ENCODE measurements at places on chromosomes 1 and 21.

GRCh38 chr21:26669215-26669764, 96.2 kb upstream of the CYYR1 start:
- DNase-seq = no peak

GRCh38 chr1:51957618-51958017, 32.9 kb downstream of the RAB3B start:
- DNase-seq = no peak

DNA sequence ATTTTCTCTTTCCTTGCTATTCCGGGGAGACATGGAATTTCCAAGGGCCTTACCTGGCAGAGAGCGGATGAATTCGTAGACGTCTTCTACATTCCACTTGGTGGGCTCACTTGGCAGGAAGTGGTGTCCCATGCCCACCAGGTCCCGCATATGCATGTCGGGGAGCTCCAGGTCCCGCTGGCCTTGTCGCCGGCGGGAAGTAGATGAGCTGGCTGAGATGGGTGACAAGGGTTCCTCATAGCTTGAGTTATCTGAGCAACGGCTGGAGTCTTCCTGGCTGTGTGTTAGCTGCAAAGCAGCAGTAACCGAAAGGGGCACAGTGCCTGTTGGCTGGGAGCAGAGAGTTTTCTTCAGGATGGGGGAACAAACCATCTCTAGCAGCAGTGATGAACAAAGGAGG, 7.9 kb upstream of the A3GALT2 start:
- no peak for DNase-seq

- no peak for DNase-seq
Measured at GRCh38 chr1:51086496-51087271, 15.3 kb upstream of the C1orf185 start.

DNA sequence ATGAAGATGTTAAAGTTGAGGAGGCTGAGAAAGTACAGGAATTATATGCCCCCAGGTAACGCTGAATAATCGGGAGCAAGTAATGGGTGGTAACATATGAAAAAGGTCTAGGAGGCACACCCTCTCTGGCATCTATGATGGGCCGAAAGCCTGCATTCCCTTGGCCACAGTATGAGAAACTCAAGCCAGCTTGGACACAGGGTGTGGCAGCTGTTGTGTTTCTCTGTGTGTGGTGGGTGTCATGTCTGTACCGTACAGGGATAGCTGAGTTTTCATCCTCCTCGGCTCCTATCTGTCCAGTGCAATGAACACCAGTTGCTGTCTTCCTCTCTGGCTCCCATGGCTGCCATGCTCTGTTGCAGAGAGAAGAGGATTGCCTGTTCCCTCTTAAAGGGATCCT, 32.9 kb downstream of the NBPF3 start:
- no peak for DNase-seq
